ENCODE measurements at places on chromosomes 5 and 9. TPM values are rescaled to one million over a fixed set of nuclear protein-coding genes. Genes with fewer than 3 reads are reported as not detected.

SNCB gene
- not detected for total RNA-seq

DNA sequence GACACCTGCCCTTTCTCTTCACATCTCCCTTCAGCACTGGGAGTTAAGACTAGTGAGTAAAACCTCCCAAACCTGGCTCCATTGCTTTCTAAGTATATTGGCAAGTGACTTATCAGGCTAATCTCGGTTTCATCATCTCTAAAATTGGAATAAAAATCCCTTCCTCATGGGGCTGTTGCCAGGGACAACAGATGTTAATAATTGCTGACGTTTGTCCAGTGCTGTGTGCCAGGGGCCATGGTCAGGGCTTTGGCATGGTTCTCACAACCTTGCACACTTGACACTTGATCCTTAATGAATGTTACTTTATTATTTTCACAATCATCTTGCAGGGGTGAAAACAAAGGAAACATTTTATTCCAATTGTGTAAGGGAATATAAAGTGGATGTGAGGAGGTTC, 1262.0 kb upstream of the WWC1 start:
- no peaks in the 10 kb centered on the region for H3K36me3 ChIP-seq
- no peaks in the 10 kb centered on the region for H3K27me3 ChIP-seq
- no peak overlapping the region for H3K27ac ChIP-seq

- no peak overlapping the region for H3K27ac ChIP-seq
- H3K36me3 ChIP-seq: no peaks in the 10 kb centered on the region
- H3K4me3 ChIP-seq: no peak overlapping the region
- no peaks in the 10 kb centered on the region for H3K4me1 ChIP-seq
- DNase-seq: no peak
- H3K27me3 ChIP-seq: no peaks in the 10 kb centered on the region
These were observed 19.2 kb downstream of the ADCY2 start for GRCh38 chr5:7415123-7415522.

GRCh38 chr9:126531035-126531571, 82.6 kb upstream of the LMX1B start:
- H3K27ac ChIP-seq: no peak overlapping the region
- H3K27me3 ChIP-seq: peaks cover 37% of the 10 kb centered on the region
- DNase-seq: no peak
- H3K4me3 ChIP-seq: no peak overlapping the region
- H3K36me3 ChIP-seq: no peaks in the 10 kb centered on the region
- H3K4me1 ChIP-seq: no peaks in the 10 kb centered on the region

SOX30 gene
- total RNA-seq: not detected

DNA sequence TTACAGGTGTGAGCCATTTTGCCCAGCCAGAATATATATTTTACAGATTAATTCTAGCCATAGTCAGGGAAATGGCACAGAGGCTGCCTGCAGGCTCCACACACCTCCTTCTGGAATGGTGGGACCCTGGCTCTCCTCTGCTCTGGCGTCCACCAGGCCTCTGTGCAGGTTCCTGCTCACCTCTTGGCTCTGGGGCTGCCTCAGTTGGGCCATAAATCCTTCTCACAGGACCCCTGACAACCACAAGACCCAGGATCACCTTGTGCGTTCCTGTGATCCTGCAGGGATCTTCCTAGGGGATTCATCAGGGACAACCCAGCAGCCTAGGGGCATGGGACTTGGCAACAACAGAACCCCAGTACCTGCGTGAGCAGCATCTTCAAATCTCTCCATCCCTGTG, 93.0 kb upstream of the FSTL4 start:
- no peak for DNase-seq
- no peaks in the 10 kb centered on the region for H3K4me1 ChIP-seq
- no peak overlapping the region for H3K4me3 ChIP-seq
- H3K27me3 ChIP-seq: no peaks in the 10 kb centered on the region
- H3K36me3 ChIP-seq: no peaks in the 10 kb centered on the region
- H3K27ac ChIP-seq: no peak overlapping the region

TYRP1 gene
- not detected for total RNA-seq

GRCh38 chr5:99033014-99033900, 104.5 kb upstream of the CHD1 start:
- H3K27ac ChIP-seq: peak overlapping the region; percentile 81
- H3K4me1 ChIP-seq: peaks cover 57% of the 10 kb centered on the region
- no peaks in the 10 kb centered on the region for H3K27me3 ChIP-seq
- peak; percentile 67 for DNase-seq
- peaks cover 3% of the 10 kb centered on the region for H3K36me3 ChIP-seq

MYO10 gene
- total RNA-seq: 0.28 TPM

- no peaks in the 10 kb centered on the region for H3K36me3 ChIP-seq
- no peaks in the 10 kb centered on the region for H3K27me3 ChIP-seq
- no peak overlapping the region for H3K27ac ChIP-seq
- no peak overlapping the region for H3K4me3 ChIP-seq
- no peak for DNase-seq
- H3K4me1 ChIP-seq: no peaks in the 10 kb centered on the region
These were observed 585.3 kb upstream of the KLF4 start for GRCh38 chr9:108074900-108075299.

ADAMTSL1 gene
- total RNA-seq: not detected

DNA sequence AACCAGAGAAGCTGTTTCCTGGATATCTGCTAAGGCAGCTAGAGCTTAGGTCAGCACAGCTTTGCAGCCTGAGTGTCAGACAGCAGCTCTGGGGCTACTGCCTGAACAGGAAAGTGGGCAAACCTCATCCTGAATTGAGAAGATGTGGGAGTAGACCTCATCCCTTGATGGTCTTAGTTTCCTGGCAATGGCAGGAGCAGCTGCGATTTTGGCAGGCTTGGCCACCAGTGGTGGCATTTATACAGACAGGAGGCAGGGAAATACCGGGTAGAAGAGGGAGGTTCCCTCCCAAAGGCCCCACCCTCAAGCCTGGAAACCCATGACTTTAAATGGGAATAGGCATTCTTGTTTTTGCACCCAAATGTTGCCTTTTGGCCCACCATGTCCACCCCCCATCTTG, 69.7 kb downstream of the LIX1 start:
- DNase-seq: no peak
- H3K4me1 ChIP-seq: no peaks in the 10 kb centered on the region
- peaks cover 3% of the 10 kb centered on the region for H3K27me3 ChIP-seq
- no peak overlapping the region for H3K27ac ChIP-seq

NUTM2G gene
- total RNA-seq: not detected

DNA sequence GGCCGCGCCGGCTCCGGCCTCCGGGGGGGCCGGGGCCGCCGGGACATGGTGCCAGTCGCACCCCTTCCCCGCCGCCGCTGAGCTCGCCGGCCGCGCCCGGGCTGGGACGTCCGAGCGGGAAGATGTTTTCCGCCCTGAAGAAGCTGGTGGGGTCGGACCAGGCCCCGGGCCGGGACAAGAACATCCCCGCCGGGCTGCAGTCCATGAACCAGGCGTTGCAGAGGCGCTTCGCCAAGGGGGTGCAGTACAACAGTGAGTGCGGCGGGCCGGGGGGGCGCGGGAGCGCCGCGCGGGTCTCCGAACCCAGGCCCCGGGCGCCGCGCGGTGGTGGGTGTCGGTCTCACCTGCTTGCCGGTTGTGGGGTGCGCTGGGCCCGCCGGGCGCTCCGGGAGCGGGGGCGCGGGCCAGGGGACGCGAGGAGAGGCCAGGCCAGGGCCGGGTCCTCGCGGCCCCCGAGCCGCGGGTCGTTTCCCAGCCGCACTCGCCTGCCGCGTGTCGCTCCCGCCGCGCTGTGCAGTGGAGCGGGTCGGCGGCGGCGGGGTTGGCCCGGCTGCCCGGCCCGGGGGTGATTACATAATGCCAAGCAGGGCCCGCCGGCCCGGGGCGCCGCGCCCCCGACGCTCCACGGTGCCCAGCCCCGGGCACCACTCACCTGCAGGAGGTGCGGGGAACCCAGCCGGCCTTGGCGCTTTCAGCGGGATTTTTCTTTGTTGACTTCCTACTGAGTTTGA, 492 bp downstream of the RABL6 start:
- H3K27me3 ChIP-seq: no peaks in the 10 kb centered on the region
- peak overlapping the region; percentile 86 for H3K27ac ChIP-seq
- DNase-seq: peak; percentile 81
- peaks cover 29% of the 10 kb centered on the region for H3K36me3 ChIP-seq

CDH9 gene
- total RNA-seq: not detected

TMEFF1 gene
- total RNA-seq: not detected

DNA sequence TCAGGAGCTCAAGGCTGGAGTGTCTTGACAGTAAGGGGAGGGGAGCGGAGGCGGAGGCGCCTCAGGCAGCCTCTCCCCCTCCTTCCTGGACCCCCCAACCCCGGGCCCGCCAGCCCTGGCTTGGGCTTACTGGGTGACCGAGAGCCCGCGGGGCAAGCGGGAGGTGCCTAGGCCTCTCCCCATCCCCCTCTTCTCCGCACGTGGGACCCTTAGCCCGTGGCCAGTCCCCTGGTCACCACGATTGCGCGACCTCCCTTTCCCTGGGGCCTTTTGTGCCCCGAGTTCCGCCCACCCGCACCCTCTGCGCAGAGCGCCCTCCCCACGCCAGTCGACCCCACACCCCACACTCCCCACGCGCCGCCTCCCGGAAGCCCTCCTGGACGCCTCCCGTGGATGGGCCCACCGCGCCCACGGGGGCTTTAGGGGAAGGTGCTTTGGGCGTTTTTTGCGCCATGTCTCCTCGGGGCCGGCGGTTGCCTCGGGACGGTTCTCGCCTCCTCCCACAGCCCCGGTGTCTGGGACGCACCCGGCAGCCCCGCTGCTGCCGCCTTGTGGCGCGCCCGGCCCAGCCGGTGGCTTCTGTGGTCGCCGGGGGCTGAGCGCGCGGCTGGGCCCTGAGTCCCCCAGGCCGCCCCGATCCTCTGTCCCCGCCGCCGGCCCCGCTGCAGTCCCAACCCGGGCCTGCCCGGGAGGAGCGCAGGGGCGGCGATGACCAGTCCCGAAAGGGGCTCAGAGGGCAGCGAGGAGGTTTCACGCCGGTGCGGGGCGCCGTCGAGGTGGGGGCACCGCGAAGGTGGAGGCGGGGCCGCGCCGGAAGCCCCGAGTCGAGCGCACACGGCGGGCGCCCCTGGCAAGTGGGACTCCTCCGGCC, 3.2 kb downstream of the TOR4A start:
- H3K36me3 ChIP-seq: peaks cover 9% of the 10 kb centered on the region
- no peak overlapping the region for H3K27ac ChIP-seq
- no peak overlapping the region for H3K4me3 ChIP-seq
- DNase-seq: no peak

- no peak overlapping the region for H3K4me3 ChIP-seq
- DNase-seq: no peak
- H3K4me1 ChIP-seq: no peaks in the 10 kb centered on the region
- H3K27ac ChIP-seq: no peak overlapping the region
- no peaks in the 10 kb centered on the region for H3K36me3 ChIP-seq
- H3K27me3 ChIP-seq: no peaks in the 10 kb centered on the region
These were observed 223.4 kb downstream of the NPR3 start for GRCh38 chr5:32934529-32934928.

DNA sequence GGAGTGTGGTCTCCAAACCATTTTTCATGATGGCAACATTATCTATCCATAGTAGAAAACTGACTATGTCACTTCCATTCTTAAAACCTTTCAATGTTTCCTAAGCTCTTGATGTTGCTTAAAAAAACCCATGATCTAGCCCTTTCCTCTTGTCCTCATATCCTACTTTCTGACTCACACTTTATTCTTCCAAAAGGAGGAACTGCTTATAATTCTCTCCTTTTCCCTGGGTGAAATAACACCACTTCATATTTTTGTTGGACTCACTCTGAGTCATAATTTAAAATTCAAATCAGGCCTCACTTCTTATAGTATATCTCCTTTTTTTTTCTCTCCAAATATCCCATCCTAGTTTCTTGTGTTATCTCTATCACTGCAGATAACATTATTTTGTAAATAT, 513.9 kb downstream of the MAN2A1 start:
- H3K27me3 ChIP-seq: no peaks in the 10 kb centered on the region
- H3K4me1 ChIP-seq: no peaks in the 10 kb centered on the region
- DNase-seq: no peak
- H3K27ac ChIP-seq: no peak overlapping the region
- no peak overlapping the region for H3K4me3 ChIP-seq

GRCh38 chr9:127758843-127759242, 19.6 kb downstream of the SH2D3C start:
- H3K36me3 ChIP-seq: peaks cover 27% of the 10 kb centered on the region
- no peak overlapping the region for H3K4me3 ChIP-seq
- peak overlapping the region; percentile 71 for H3K27ac ChIP-seq
- H3K4me1 ChIP-seq: peaks cover 15% of the 10 kb centered on the region

DNA sequence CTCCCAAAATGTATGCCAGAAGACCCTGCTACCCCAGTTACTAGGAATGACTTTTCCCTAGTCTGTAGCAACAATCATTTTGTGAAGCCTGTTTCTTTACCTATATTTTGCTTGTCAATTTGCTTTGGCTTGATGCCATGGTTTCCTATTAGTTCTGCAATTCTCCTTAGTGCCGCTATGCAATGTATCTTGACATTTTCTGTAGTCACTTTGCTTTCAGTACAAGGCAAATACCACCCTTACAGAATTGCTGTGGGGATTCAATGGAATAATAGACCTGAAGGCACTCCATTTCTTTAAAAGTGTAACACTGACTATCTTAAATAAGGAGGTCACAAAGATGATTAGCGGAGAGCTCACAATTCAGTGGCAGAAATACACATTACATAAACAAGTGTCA, 291.1 kb downstream of the NR2F1-AS1 start:
- no peaks in the 10 kb centered on the region for H3K4me1 ChIP-seq
- no peak for DNase-seq
- no peak overlapping the region for H3K27ac ChIP-seq
- no peaks in the 10 kb centered on the region for H3K27me3 ChIP-seq
- no peak overlapping the region for H3K4me3 ChIP-seq

DNA sequence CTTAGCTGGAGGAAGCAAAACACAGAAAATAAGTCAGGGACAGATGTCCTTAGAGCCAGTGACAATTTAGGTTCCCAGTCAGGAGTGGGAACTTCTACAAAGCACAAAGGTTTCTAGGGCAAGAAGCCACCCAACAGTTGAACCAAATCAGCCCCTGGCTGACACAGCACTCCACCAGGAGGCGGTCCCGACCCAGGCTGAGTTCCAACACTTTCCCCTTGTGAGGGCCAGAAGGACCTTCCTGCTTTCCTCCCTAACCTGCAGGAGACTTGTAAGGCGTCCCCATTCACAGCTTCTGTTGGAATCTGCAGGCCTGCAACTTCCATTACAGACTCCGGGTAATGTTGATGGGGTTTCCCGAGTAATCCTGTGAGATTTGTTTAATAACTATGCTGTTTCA, 416.4 kb upstream of the IRX1 start:
- H3K4me1 ChIP-seq: no peaks in the 10 kb centered on the region
- no peaks in the 10 kb centered on the region for H3K27me3 ChIP-seq
- no peak overlapping the region for H3K27ac ChIP-seq
- H3K36me3 ChIP-seq: no peaks in the 10 kb centered on the region
- DNase-seq: peak; percentile 36
- no peak overlapping the region for H3K4me3 ChIP-seq

- DNase-seq: no peak
- peaks cover 2% of the 10 kb centered on the region for H3K36me3 ChIP-seq
- H3K27me3 ChIP-seq: no peaks in the 10 kb centered on the region
- H3K27ac ChIP-seq: no peak overlapping the region
- no peak overlapping the region for H3K4me3 ChIP-seq
These were observed 292.6 kb upstream of the TAS2R1 start for GRCh38 chr5:9922719-9923118.

Measured in activated CD4-positive, alpha-beta T cell treated with anti-CD3 and anti-CD28 coated beads, Interleukin-2, amount 10 ng/mL, durations not matched to agents 24 days and 14 days (primary cell).